ENCODE measurements at places on chromosomes 1 and 21.
A peak's percentile ranks its signal among the peaks of the same experiment; 100 is the strongest.

DNA sequence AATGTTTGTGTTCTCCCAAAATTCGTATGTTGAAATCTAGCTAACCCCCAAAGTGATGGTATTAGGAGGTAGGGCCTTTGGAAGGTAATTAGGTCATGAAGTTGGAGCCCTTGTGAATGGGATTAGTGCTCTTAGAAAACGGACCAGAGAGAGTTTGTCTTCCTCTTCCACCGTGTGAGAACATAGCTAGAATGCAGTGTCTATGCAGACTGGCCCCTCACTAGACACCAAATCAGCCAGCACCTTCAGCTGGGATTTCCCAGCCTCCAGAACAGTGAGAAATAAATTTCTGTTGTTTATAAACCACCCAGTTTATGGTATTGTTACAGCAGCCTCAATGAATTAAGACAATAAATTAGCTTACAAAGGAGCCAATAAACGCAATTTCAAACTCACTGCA lies 58.0 kb downstream of the KIAA0319L start:
- no peak for DNase-seq

DNA sequence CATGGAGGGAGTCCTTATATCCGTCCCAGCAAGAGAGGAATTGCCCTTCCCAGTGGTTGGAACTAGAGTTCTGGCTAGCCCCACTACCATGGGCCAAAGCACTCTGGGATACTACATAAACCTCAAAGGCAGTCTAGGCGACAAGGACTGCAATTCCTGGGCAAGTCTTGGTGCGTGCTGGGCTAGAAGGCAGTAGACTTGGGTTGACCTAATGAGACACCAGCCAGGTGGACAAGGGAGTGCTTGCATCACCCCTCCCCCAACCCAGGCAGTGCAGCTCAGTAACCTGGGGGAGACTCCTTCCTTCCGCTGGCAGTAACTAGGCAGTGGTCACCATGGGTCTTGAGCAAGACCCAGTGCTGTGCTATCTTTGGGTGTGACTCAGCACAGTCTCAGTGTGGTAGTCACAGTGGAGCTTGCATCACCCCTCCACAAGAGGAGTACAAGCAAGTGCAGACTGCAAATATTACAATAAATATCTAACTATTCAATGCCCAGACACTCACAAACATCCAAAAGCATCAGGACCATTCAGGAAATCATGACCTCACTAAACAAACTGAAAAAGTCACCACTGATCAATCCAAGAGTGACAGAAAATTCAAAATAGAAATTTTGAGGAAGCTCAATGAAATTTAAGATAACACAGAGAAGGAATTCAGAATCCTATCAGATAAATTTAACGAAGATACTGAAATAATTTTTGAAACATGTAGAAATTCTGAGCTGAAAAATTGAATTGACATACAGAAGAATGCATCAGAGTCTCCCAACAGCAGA lies 84.7 kb upstream of the LYPLAL1 start:
- no peak for DNase-seq

DNA sequence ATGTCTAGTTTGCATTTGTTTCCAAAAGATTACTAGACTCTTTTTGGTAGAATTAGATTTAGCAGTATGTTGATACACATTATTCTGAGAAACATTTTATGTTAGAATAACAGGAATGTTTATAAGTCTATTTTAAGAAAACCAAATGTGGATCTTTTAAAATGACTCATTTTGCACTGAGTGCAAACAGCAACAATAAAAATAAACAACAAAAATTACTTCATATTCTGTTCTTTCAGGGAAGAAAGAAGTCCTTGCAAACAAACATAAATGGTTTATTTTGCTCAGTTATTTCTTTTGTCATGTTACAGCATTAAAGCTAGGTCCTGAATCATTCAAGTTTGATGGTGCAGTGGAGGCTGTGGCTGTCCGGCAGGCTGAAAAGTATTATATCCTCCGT lies 106.8 kb upstream of the TENT5C start:
- DNase-seq = no peak

GRCh38 chr21:42144679-42145568 lies 73.8 kb downstream of the UMODL1 start:
- no peak for DNase-seq

DNA sequence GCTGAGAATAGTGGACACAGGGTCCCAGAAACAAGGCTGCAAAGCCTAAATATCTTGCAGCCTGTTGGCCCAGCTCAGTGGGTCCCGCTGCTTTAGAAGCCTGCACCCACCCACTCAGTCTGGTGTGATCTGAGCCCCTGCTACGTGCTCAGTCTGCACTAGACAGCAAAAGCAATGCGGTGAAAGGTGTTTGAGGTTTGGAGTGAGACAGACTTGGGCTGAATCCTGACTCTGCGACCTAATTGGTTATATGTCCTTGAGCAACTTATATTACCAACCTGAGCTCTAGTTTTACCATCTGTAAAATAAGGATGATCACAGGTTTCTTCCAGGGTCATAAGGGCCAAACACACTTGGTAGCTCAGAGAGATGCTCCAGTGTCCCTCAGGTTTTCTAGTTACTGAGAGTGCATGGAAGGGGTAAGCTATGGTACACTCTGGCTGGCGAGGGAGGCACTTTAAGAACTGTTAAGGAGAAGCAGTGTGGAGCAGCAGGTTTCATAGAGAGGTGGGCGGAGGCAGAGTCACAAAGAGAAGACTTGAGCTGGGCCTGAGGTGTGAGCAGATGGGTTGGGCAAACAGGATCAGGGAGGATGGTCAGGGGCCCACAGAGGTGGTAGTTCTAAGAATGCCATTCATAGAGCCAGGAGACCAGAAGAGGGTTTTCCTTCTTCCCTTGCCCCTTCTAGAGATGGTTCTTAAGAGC lies 10.1 kb downstream of the TMEM200B start:
- no peak for DNase-seq

- no peak for DNase-seq
Observed at GRCh38 chr1:227212164-227212563, 106.1 kb downstream of the CDC42BPA start.

DNA sequence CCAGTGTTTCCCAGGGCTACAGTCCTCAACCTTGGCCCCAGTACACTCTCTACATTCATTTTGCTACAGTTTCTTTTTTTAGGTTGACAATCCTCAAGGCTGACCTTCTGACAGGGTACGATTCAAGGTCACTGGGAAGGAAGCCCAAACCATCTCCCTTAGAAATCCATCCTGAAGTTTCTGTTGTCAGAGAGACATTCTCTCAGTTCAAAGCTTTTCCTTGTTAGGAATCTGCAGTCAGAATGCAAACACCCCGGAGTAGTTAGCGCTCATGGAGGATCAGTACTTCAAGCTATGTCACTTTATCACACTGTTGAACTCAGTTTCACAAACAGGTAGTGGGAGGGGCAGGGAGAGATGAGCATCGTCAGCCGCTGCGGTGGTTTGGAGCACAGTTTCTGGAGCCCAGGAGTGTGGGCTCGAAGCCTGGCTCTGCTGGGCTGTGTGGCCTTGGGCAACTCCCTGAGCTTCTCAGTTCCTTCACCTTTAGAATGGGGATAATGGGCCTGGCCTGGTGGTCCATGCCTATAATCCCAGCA lies 4.2 kb downstream of the SLC2A5 start:
- no peak for DNase-seq

- DNase-seq = no peak
Observed at GRCh38 chr1:154683820-154684219, 75.8 kb upstream of the ADAR start.

- peak; percentile 25 for DNase-seq
Observed at GRCh38 chr1:151720974-151721787, at the start of gene RIIAD1. Gene RIIAD1 (plus strand): TSS chr1:151721522. CDS start chr1:151721537, 15 bp downstream.

DNA sequence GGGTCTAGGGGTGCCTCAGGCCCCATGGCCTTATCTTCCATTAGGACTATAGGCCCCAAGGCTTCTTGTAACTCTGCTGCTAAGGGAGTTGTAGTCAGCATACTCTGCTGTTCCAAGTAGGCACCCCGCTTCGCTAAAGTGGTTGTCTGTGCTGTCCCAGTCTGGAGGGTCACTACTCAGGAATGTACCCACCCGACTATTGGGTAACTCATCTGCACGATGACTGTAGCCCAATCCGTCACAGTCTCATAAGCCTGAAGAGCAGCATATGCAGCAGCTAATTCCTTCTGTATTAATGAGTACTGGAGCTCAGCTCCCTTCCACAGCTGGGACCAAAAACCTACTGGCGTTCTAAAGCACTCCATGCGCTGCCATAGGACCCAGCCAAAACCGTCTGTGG lies 111.0 kb downstream of the GDAP2 start:
- DNase-seq = no peak

- no peak for DNase-seq
Observed at GRCh38 chr1:205369701-205370123, 13.0 kb upstream of the KLHDC8A start.

GRCh38 chr1:100277866-100278265 lies 11.8 kb downstream of the RTCA start:
- DNase-seq = no peak

GRCh38 chr1:243393096-243393495 lies 137.3 kb downstream of the SDCCAG8 start:
- no peak for DNase-seq

DNA sequence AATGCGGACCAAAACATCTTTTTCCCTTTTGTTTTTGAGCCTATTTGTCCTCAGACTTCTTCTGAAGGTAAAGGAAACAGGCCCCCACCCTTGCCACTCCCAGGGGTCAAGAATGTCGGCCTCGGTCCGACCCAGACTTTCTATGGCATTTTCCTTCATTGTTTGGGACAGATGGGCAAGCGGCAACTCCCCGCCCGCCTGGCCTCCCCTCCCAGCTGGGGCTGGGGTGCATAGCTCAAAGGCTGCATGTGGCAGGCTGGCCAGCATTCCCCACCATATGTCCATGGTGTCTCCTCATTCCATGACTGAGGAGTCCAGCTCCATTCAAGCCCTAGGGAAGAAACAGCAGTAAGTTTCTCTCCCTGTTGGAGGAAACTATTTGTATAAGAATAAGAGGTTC lies 29.4 kb upstream of the TSPEAR start:
- no peak for DNase-seq

- no peak for DNase-seq
Observed at GRCh38 chr1:23103001-23103889, 65.4 kb downstream of the LUZP1 start.

DNA sequence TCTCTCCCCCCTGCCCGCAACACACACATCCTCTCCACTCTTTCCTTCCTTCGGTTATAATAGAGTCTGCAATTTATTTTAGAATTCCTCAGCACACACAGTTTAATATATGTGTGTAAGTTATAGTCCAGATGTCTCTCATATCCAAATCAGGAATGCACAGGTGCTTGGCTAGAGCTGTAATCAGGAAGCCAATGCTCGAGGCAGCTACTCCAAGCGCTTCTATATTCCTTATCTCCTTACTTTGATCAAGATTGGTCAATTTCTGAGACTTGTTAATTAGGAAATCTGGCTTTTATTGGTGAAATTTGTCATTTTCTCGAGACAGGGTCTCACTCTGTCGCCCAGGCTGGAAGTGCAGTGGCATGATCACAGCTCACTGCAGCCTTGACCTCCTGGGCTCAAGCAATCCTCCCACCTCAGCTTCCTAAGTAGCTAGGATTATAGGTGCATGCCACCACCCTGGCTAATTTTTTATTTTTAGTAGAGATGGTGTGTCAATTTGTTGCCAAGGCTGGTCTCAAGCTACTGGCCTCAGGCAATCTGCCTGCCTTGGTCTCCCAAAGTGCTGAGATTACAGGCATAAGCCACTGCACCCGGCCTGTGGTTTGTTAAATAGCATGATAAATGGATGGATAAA lies 27.7 kb downstream of the RPL5 start:
- DNase-seq = no peak

DNA sequence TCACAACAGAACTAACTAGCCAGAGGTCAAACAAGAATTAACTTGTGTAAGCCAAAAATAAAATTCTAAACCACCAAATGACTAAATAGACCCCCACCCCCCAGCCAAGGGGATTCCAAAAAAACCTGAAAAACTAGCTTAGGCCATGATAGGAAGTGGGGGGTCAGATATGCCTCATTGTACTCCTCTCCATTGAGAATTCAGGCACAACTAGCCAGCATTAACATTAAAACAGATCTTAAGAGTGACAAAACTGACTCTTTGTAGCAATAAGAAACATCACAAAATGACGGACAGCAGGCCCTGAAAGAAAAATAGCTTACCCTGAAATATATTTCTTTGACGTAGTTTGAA lies 103.0 kb upstream of the ETV3 start:
- DNase-seq = no peak

- DNase-seq = no peak
Observed at GRCh38 chr1:64861611-64862010, 104.7 kb downstream of the JAK1 start.

DNA sequence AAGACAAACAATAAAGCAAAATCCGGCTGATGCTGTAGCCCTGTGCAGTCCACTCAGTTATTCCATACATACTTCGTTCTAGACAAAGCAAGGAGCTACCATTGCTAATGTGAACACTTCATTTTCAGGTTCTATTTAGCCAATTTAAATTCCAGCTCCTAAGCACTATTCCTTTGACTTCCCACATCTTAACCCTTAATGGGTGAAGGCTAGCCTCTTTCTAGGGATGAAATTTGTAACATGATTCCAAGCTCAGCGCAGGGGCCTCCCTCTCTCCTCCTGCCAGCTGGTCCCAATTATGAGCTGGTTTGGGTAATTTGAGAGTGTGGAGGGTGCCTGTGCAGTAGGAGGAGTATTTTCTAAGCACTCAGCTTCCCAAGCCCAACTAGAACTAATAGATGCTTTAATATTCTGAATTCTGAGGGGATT lies 53.9 kb upstream of the PTGFRN start:
- no peak for DNase-seq

- DNase-seq = no peak
Observed at GRCh38 chr1:47562799-47563198, 125.0 kb downstream of the FOXD2 start.

DNA sequence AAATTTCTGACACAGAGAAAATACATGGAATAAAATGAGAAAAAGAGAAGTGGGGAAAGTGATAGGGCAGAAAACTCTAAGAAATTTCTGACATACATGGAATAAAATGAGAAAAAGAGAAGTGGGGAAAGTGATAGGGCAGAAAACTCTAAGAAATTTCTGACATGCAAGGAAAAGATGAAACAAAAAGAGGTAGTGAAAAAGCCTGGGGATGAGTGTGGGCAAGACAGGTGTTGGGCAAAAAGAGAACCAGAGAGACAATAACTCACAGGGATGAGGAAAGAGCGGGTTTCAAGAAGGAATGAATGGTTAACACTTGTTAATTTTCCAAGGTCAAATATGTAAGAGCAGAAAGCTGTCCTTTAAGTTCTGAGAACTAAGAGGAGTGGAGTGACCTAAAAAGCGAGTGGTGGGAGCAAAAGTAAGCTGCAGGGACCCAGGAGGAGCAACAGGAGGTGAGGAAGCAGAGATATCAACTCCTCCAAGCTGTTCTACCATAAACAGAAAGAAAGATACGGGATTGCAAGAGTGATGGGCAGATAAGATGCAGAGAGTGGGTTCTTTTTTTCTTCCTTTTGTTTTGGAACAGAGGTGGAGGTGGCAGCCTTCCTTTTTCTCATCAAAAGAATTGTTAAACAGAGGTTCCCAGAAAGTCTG lies 29.9 kb upstream of the EXO1 start:
- DNase-seq = no peak

DNA sequence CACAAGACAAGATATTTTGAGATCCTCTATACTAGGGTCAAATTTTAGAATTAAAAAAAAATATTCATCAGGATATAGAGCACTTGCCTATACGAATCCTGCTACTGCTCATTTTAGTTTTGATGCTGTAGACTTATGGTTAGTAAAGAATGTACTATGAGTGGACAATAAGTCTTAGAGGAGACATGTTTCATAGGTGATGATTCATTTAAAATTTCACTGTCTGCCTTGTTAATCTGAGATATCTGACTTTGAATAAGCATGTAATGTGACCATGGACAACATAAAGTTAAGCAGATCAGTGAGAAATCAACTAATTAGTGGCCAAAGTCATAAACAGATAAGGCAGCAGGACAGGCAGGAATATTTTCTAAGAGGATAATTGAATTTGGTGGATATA lies 106.8 kb upstream of the HP1BP3 start:
- DNase-seq = no peak

GRCh38 chr1:169072945-169073725 lies 33.4 kb upstream of the ATP1B1 start:
- DNase-seq = no peak

All from activated T-helper 9 cell treated with anti-CD3 and anti-CD28 coated beads, Interleukin-2, amount 50 U/mL, for 16 hours (primary cell).